Stimulated activated CD4-positive, alpha-beta T cell treated with anti-CD3 and anti-CD28 coated beads, Interleukin-1b, Interleukin-23, amount 100 ng/mL, for 24 hours (primary cell): ENCODE measurements at places on chromosomes 4 and X.

- DNase-seq: no peak
These were observed 236.2 kb upstream of the SFRP2 start for GRCh38 chr4:154025110-154025509.

DNA sequence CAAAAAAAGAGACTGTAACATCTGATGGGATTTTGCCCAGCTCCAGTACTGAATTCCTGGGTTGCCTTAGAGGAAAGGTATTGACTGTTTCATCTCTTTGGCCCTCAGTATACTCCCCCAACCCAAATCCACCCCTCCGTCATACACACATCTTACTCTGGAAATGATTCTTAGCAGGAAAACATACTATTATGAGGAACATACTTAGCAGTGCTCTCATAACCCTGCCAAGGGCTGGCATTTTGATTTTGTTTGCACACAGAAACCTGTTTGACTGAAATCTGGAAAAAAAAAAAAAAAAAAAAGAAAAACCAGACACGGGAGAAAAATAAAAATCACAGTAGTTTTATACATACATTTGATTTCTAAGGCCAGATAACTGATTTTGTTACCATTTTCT lies 19.4 kb upstream of the AR start:
- DNase-seq: no peak

DNA sequence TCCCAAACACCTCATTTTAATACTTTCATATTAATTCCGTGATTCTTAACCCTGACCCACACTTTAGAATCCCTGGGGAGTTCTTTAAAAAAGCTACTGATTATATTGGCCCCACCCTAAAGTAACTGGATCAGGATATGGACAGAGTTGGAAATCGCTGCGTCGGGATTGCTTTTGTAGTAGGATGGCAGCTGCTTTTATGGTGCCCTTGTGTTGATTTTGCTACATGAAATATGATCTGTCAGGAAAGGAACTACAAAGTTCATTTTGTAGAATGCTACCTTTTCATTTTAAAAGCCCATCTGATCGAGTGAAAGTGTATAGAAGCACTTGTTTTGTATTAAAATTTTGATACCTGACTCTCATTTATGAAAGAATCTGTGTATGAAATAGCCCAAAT lies 43.6 kb downstream of the TMEM131L start:
- no peak for DNase-seq

DNA sequence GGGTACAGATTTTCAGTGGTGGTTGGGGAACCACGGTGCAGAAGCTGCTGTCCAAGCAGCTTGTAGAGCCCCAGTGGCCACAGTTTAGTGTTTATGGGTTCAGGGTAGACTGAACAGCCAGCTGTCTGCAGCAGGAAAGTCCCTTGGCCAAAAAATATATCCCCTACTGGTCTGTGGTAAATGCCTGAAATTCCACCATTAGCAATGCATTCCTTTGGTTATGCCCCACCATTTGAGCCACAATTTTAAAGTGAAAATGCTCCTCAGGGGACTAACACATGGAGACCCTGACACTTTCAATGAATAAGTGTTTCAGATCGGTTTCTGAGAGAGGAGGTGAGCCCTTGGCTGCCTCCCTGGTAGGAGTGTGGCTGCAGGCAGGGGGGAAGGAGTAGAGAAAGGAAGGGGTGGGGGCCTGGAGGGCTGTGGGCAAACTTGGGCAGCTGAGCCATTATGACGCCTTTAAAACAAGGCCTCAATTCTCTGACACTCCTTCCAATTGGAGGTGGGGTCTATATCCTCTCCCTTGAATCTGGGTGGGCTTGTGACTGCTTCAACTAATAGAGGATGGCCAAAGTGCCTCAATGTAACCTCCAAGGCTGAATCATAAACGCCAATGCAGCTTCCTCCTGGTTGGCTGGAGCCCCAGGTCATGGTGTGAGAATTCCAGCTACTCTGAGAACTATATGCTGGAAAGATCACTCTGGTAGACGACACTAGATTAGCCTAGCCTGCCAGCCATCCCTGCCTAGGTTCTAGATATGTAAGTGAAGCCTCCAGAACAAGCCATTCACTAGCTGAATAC lies 75.8 kb upstream of the ATP6AP2 start:
- DNase-seq: no peak

GRCh38 chrX:121337816-121338215 lies 290.4 kb downstream of the GLUD2 start:
- DNase-seq: no peak

DNA sequence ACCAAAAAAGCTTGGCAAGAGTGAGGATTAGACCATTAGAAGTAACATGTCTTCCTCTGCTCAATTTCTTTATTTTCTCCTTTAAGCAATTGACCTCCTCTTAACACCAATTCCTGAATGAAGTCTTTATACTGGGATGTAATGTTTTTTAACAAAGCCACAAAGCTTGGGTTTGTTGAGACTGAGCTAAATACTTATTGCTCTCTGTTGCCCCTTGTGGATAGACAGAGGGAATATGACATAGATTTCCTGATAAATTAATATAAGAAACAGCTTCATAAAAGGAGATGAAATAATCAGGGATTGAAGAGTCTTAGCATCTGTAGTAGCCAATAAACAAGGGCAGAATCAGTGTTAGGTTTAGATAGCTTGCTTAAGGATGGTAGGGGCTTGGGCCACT lies 57.6 kb downstream of the CCDC160 start:
- DNase-seq: no peak

GRCh38 chrX:131821945-131822622 lies 201.0 kb upstream of the STK26 start:
- DNase-seq: peak; percentile 64

DNA sequence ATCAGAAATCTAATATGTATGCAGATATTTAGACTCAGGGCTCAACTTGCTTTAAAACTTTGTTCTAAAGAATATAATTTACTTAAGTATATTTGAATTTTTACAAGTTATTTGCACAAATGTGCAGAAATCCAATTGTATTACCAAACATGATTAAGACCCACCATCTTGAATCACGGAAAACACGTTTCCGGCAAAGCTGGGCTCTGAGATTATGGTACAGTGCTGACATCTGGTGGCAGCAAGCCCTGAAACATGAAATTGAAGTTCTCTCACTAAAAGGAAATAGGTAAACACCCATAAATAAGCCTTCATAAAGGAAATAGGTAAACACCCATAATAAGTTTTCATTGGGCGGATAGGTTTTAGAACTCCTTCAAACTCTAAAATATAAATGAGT lies 98.3 kb upstream of the MAOA start:
- peak; percentile 37 for DNase-seq

GRCh38 chr4:128727658-128728057 lies 81.8 kb upstream of the JADE1 start:
- DNase-seq: no peak

DNA sequence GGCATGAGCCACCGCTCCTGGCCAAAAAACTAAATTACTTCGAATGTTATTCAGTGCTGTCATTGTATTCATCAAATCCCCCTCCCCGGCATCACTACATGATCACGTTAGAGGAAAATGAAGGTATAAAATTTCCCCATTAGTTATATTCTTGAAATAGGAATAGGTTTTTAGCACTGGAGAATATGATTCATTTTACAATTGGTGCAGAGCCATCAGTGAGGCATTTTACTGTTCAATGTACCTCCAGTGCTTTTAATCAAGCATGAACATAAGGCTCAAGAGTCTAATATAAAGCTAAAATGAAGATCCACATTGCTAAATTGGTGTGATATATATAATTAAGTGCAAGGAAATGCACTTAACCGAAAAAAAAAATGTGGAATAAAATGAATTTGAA lies 18.3 kb downstream of the KLF3 start:
- no peak for DNase-seq

DNA sequence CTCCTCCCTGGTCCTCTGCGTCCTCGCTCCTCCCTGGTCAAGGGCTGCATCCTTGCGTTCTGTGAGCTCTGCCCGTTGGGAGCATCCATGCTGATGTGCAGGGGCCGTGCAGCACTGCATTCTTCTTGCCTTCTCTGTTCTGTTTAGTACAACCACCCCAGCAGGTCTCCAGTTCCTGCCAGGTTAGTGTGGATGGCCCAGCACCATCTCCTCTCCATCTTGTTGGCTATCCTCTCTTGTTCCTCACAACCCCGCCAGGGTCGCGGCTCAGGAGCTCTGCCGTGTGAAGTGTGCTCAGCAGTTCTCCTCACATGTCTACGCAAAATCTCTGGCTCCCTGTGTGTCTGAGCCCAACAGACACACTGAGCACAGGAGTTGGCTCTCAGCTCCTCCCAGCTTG lies 10.4 kb upstream of the MAEA start:
- DNase-seq: no peak

- no peak for DNase-seq
These were observed at the start of gene SHROOM2 for GRCh38 chrX:9785944-9786797. Gene SHROOM2, plus strand, starts transcription at chrX:9786429. Its CDS starts 117 bp downstream, at chrX:9786546.

DNA sequence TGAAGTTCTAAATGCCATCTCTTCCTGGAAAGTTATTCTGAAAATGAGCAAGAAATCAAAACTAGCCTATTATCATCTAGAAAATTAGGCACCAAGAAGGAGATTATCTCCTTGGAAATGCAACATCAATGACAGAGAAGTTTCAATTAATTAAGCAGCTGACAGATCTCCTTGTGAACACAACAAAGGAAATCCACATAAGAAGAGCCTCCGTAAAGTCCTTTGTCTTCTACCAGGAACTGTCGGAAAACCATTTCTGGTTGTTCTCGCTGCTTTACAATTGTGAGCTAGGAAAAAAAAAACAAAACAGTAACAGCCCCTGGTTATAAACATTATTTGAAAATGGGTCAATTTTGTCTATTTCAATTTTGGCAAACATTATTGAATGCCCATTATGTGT lies 38.2 kb downstream of the METTL14 start:
- no peak for DNase-seq

- DNase-seq: no peak
These were observed 12.4 kb downstream of the VAMP7 start for GRCh38 chrX:155893521-155893920.

DNA sequence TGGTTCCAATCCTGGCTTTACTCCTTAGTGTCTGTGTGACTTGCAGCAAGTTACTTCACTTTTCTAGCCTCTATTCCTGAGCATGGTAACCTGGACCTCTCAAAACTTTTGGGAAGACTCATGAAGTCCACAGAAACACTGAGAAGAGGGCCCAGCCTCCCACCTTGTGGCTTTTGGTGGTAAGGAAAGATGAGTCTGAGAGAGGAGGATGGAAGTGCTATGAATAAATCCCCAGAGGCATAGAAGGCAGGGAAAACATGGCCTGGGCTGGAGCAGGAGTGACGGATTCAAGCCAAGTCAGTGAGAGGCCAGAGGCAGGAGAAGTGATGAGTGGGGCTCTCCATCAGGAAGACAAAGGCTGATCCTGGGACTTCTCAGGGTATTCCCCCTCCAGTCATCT lies 10.9 kb upstream of the MAGEA4 start:
- DNase-seq: no peak

DNA sequence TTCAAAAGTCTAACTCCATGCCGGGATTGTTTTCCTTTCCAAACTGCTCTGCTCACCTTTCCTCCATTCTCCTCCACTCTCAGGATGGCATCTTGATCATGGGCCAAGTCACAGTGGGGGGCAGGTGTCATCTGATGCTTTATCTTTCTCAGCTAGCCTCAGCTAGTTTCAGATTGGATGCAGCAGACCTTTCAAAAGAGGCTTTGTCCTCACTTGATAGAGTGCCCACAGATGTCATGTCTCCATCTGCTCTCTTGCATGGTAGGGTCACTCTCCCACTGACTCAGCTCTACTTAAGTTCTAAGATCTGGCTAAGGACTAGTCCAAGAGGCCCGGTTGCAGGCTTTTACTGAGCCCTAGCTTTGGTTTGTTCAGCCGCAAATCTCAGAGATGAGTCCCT lies 341.8 kb upstream of the GALNT7 start:
- DNase-seq: no peak

GRCh38 chrX:78748846-78749245 lies 1.3 kb downstream of the LPAR4 start:
- DNase-seq: no peak

- no peak for DNase-seq
These were observed 47.7 kb downstream of the DDX3X start for GRCh38 chrX:41381685-41382084.

DNA sequence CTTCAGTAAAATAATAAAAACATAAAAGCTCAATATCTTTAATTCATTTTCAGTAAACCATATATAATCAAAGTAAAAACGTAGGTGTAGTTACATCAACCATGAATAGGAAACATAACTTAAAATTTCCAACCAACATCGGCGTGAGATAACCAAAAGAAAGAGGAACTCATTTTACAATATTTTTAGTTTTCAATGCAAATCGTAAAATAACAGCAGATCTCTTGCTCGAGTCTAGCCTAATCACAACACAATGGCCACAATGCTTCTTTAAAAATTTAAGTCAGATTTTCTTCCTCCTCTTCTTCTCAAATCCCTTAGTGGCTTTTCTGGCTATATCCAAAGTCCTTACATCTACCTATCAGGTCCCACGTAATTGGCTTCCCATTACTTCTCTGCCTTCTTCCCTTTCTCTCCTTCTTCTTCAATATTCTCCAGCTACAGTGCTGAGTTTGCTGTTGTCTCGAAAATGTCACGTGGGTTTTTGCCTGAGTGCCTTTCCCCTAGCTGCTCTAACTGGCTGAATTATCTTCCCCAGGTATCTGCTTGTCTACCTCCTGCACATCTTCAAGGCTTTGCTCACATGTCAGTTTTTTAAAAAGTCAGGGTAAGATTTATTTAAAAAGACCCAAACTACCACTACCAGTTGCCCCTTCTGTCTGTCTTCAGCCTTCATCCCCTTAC lies 90.9 kb upstream of the BANK1 start:
- no peak for DNase-seq

- peak; percentile 3 for DNase-seq
These were observed 65.7 kb upstream of the MAP9 start for GRCh38 chr4:155442267-155443105.

- DNase-seq: no peak
These were observed 16.0 kb downstream of the UTP3 start for GRCh38 chr4:70704215-70704930.

- DNase-seq: no peak
These were observed 58.2 kb upstream of the DYNLT3 start for GRCh38 chrX:37905436-37906147.

- DNase-seq: no peak
These were observed 107.3 kb downstream of the EFNB1 start for GRCh38 chrX:68936126-68936525.

- no peak for DNase-seq
These were observed 5.2 kb downstream of the MFSD8 start for GRCh38 chr4:127959794-127960193.

DNA sequence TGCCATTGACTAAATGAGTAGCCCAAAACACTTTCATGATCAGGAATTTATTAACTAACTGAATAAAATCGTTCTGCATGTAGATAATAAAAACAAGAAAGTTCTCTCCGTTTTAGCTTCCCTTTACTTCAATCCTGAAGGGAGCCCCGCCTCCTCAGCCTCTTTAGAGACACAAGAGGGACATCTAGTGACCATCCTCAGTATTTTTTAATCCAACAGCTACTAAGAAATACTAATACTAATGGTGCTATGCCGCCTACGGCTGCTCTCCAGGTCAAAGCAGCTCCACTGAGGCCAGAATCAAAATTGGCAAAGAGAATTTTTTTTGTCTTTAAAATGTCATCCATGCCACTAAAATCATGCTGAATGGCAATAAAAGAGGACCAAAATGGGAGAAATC lies 3.2 kb upstream of the PCDH19 start:
- no peak for DNase-seq
